ENCODE measurements at places on chromosomes 2 and 18.

GRCh38 chr18:7333025-7333562, 102.2 kb downstream of the LRRC30 start:
- DNase-seq, result no peak

GRCh38 chr18:76992226-76993084, 140.1 kb downstream of the MBP start:
- DNase-seq, result no peak

DNA sequence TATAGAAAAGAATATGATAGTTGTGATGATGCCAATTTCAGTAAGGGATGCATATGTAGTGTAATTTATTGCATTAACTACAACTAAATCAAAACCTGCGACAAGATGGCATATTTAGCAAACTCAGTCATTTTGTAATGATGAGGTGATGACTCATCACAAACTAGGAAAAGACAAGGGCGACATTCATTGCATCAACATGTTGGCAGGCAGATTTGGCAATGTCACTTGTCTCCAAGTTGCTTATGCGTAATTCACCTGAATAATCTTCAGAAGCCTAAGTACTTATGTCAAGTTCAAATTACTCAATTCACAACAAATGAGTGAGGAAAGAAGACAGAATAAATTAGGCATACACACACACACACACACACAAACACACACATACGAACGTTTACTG, 273.2 kb upstream of the RGPD4 start:
- no peak for DNase-seq

DNA sequence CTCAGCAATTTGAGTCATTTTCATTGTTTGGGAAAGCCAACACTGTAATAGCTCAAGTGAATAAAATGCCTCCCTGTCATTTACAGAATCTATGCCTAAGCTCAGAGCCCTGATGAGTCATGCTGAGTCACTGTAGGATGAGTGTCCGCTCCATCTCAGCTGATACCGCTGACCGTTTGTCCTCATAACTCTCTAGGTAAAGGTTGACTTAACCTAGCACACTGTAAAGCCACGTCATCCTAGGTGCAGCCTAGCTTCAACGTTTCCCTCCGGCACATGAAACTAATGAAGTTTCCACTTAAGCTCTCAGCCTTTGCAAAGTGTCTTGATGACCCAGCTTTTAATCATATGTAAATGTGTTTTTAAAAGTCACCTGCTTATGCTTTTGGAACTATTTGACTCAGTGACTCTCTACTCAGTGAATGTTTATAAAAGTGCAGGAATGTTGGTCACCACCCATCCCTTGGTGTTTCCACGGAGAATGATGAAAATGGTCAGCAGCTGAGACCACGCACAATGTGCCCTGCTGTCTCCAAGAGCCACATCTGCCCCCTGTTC, 154.0 kb downstream of the PMAIP1 start:
- DNase-seq, result no peak

GRCh38 chr2:179898873-179899272, 37.5 kb upstream of the ZNF385B start:
- DNase-seq, result no peak

GRCh38 chr2:240626531-240627300, 1.4 kb downstream of the GPR35 start:
- peak; percentile 19 for DNase-seq

DNA sequence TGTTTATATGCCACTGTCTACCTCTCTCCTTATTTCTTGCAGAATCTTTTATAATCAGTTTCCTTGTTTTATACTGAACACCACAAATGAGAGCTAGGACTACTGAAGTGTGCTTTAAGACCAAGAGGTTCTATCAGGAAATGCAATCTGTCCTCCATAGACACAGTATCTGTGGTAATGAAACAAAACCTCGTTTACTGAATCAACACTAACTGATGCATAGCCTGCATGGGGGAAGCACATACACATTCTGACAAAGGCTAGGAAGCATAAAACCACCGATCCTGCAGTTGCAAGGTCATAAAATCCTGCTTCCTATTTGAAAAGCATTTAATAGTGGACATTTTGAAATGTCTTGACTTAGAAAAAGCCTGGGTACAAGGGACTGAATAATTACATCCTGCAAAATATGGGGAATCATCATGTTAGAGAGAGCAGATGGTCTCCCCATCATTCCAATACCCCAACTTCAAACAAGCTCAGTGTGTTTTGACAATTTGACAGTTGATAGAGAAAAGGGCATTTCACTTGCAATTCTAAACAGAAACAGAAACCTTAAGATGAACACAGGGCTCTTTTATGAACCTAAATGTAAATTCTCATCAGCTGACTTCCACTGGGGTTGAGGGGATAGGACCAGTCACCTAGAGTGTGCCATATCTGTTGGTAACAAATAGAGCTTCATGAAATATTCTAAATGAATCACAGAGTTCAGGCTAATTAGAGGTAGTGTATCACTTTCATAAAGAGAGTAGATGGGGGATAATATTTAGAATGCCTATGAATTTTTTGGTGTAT, 1845.6 kb upstream of the PIK3C3 start:
- no peak for DNase-seq

DNA sequence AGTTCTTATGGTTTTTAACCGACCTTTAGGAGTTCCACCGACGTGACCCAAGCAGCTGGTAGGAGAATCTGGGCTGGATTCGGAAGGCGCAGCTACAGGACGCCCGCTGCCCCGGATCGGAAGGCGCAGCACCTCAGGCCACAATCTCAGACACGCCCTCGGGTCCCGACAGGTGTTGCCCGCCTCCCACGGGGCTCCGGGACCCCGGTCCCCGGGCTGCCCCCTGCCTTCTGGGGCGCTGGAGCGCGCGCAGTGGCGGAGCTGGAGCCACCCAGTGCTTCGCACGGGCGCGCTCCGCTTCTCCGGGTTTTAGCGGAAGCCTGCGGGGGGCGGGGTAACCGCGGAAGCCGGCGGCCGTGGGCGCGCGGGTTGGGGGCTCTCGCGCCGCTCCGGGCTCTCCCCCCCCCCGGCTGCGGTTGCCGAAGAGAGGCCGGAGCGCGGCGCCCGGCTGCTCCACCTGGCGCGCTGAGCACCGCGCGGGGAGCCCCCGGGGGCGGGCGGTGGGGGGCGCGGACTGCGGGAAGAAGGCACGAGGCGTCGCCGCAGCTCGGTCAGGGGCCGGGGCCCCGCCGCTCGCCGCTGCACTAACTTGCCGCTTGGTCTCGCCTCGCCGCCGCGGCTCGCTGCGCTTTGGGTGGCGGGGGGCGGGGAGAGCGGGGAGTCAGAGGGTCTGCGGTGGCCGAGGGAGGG, 718.8 kb downstream of the DPP10 start:
- DNase-seq, result no peak

- DNase-seq, result no peak
These were observed 88.8 kb downstream of the MAP3K20 start for GRCh38 chr2:173164396-173164795.

- DNase-seq, result no peak
These were observed 75.8 kb downstream of the UGGT1 start for GRCh38 chr2:128166746-128167353.

GRCh38 chr2:101440127-101440738, 34.7 kb downstream of the RFX8 start:
- DNase-seq, result no peak

DNA sequence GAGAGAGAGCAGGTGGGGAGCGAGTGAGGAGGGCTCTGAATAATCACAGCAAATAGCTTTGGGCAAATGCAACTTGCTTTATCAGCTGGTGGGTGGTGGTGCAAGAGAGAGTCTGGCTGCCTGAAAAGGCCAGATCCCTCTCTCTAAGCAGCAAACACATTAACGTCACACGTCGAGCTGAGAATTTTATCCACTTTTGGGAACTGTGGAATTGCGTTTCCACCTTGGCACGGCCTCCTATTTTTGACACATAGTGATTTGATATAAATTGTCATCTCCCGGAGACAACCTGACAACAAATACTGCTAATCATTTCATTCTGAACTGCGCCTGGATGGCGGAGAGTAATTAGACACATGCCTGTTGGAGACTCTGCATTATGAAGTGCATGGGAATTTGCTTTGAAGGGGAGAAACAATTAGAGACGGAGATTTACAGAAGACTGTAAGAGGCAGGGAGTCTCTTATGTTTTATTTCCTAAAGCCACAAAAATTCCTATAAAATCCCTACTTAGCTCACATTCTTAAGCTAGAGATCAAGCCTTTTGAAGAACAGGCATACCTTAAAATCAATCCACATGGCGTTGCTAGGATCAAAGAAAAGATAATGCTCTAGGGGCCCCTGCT, 634.1 kb downstream of the TDRD15 start:
- DNase-seq, result no peak

GRCh38 chr2:107669335-107669734, 157.4 kb upstream of the RGPD4 start:
- no peak for DNase-seq

DNA sequence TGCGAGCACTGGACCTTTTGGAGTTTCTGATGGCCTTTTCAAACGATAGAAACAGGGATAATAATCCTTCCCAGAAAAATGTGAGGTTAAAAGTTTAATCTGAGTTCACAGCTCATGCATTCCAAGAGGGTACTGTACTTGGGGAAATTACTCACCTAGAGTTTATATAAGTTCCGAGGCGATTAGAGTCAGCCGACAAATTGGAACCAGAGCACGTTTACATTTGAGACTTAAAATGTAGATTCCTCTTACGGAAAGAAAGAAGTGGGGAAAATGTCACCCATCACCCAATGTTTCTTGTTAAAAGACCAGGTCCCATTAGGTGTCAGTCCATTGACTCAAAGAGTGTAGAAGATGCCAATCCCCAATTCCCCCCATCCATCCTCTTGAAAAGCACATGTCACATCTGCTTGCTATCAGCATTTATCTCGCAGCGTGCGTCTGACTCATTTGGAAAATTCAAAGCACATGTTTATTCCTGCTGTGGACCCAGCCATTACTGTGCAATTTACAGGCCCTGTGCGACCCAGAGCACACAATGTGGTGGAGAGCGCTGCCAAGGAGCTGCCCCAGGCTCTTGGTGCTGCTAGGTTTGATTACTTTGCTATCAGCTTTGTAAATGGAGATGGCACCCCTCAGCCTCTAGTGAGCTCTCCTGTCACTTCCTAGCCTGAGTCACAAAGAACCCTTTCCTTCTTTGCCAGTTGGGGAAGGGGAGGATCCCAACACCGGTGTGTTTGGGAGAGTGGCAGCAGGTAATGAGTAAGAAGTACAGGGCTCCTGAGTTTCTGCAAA, 104.8 kb downstream of the COLEC12 start:
- no peak for DNase-seq

- no peak for DNase-seq
These were observed 78.3 kb downstream of the EDAR start for GRCh38 chr2:108910541-108911396.

GRCh38 chr18:8766559-8767293, 61.4 kb downstream of the MTCL1 start:
- no peak for DNase-seq

DNA sequence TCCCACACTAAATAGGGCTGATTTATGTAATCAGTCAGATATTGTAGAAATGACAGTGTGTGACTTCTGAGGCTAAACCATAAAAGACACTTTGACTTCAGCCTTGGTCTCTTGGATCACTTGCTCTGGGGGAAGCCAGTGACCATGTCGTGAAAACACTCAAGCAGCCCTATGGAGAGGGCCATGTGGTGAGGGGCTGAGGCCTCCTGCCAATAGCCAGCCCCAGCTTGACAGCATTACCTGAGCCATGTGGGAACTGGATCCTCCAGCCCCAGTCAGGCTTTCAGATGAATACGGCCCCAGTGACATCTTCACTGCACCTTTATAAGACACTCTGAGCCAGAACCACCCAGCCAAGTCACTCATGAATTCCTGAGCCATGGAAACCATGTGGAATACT, 20.8 kb downstream of the TNS1 start:
- DNase-seq, result no peak

- DNase-seq, result no peak
These were observed 33.3 kb downstream of the CCDC85A start for GRCh38 chr2:56217106-56217505.

DNA sequence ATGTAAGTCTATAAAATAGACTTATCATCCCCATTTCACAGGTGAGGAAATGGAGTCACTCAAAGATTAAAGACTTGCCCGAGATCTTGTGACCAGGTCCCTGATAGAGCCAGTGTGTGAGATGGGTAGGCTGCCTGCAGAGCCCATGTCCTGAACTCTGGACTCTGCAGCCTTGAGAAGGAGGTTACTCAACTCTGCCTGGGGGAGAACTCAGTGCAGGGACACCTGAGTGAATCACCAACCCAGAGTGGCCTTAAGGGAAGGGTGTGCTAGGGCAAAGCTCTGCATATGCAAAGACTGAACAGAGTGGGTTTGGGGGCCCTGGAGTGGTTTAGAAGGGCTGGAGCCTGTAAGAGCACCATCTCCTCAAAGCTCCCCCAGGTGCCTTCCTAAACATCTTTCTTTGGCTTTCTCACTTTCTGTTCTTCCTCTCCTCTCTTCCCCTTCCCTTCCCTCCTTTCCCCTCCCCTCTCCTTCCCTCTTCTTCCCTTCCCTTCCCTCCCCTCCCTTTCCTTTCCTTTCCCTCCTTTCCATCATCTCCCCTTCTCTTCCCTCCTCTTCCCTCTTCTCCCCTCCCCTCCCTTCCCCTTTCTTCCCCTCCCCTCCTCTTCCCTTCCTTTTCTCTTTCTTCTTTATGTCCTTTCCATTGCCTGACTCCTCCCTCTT, 67.6 kb downstream of the CELF4 start:
- no peak for DNase-seq

DNA sequence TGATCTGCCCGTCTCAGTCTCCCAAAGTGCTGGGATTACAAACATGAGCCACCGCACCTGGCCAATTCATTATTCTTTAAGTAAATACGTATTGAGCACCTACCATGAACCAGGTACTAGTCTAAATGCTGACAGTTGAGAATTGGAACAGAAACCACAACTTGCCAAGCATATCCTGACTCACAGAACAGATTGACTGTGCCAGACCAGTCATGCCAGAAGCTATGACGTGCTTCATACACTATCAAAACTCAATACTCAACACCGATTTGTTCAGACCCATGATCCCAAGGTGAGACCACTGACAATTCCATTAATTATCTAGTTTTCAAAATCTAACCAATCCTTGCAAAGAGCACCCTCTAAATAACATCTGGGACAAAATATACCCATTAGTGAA, 148.6 kb downstream of the B3GNT2 start:
- DNase-seq, result no peak

DNA sequence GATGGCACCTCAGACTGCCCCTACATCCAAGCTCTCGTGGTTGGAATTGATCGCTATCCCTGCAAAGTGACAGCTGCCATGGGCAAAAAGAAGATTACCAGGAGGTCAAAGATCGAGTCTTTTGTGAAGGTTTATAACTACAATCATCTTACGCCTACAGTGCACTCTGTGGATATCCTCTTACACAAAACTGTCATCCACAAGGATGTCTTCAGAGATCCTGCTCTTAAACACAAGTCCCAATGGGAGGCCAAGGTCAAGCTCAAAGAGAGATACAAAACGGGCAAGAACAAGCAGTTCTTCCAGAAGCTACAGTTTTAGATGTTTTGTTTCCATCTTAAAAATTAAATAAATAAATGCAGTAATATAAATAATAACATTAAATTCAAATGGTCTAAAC, 45.4 kb downstream of the INO80D start:
- DNase-seq, result no peak

- DNase-seq, result no peak
These were observed 5.6 kb upstream of the RALBP1 start for GRCh38 chr18:9469685-9470084.
